ENCODE measurements at places on chromosomes 11 and 22. TPM values are rescaled to one million over a fixed set of nuclear protein-coding genes. Genes with fewer than 3 reads are reported as not detected.

The MEI1 gene
- 2.3 TPM for total RNA-seq

The ARCN1 gene
- 120 TPM for total RNA-seq

The NCF4 gene
- 37.0 TPM for total RNA-seq

The DDX6 gene
- total RNA-seq: 115 TPM

The LRRC74B gene
- not detected for total RNA-seq

The GAS2 gene
- 1.7 TPM for total RNA-seq

DNA sequence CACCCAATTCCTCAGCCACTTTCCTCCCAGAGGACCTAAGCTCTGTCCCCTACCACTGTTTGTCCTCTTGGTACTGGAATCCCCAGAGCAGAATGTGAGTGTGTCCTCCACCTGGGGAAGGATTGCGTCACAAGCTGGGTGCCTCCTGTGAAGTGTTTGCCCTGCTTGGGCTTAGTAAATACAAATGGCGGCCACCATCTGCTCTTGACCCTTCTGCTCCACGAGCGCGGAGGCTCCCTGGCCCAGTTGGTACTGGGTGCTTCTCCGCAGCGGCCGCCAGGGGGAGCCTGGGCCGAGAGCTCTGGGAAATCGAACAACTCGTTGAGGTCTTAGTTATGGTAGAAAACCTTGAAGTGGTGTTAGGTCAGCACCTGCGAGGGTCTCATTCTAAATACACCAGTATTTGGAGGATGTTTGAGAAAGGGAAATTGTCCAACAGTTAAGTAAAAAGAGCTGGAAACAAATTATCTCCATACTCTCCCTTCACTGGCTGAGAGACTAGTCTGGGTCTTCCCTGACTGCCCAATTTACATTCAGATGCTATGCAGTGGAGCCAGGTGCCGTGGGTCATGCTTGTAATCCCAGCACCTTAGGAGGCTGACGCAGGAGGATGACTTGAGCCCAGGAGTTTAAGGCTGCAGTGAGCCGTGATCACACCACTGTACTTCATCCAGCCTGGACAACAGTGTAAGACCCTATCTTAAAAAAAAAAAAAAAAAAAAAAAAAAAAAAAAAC is 74.6 kb upstream of the TEAD1 start:
- DNase-seq: peak; percentile 93
- no peaks in the 10 kb centered on the region for H3K4me1 ChIP-seq
- no peaks in the 10 kb centered on the region for H3K27me3 ChIP-seq
- H3K4me3 ChIP-seq: no peak overlapping the region

DNA sequence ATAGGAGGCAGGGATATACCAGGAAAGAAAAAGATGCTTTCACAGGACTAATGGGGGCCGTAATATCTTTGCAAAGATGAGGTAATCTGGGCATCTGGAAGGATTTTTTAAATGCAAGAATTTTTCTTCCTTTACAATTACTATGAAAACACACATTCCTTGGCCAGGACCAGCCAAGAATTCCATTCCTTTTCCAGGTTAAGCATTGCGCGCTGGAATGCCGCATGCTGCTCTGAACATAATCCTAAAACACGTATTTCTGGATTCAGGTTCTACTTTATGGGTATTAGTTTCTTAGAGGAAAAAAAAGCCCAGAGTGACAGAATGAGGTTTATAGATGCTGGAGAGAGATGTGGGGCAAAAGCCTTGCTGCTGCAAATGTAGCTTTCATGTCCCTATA is 99.4 kb upstream of the SORL1-AS1 start:
- no peak overlapping the region for H3K4me3 ChIP-seq
- no peaks in the 10 kb centered on the region for H3K27me3 ChIP-seq
- H3K36me3 ChIP-seq: no peaks in the 10 kb centered on the region
- H3K4me1 ChIP-seq: no peaks in the 10 kb centered on the region

DNA sequence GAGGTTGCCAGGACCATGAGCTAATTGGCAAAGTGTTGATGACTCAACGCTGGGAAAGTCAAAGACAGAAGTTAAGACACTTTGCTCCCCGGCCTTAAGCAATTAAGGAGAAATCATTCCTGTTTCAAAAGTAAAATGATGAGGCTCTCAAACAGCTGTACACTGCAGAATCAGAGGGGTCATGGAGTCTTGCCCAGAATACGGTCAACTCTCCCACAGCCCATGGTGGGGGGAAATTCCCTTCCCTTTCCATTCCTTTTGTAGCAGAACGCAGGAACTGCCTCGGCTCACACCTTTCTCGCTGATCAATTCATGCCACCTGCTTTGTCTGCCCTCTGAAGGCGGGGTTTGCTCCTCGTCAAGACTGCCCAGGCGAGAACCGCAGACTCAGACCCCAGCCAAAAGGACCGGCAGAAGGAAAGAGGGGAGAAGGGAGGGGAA is 52.8 kb downstream of the MN1 start:
- DNase-seq: peak; percentile 12
- H3K27ac ChIP-seq: no peak overlapping the region
- no peak overlapping the region for H3K4me3 ChIP-seq
- H3K4me1 ChIP-seq: peaks cover 18% of the 10 kb centered on the region
- H3K27me3 ChIP-seq: no peaks in the 10 kb centered on the region

DNA sequence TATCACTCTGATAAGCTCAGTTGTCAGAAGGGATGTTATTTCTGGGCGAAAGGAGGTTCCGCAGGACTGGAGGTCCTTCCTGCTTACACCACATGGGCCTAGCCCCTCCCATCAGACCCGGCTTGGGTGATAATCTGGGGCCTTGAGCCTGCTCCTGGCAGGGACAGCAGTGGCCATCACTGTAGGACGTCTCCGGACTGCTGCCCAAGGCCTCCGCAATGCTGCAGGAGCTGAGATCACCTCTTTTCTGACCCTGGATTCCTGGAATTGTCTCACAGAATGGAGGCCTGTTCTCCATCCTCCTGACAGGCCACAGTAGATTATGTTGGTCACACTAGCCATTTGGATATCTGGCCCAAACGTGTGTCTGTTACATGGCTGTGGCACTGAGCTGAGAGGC is 9.2 kb upstream of the BIK start:
- no peaks in the 10 kb centered on the region for H3K27me3 ChIP-seq
- peaks cover 9% of the 10 kb centered on the region for H3K4me1 ChIP-seq
- H3K27ac ChIP-seq: no peak overlapping the region
- DNase-seq: no peak

- H3K27ac ChIP-seq: no peak overlapping the region
- DNase-seq: no peak
- no peaks in the 10 kb centered on the region for H3K4me1 ChIP-seq
- H3K36me3 ChIP-seq: no peaks in the 10 kb centered on the region
- H3K27me3 ChIP-seq: peaks cover 4% of the 10 kb centered on the region
These were observed 166.1 kb downstream of the C11orf91 start for GRCh38 chr11:33534575-33534974.

DNA sequence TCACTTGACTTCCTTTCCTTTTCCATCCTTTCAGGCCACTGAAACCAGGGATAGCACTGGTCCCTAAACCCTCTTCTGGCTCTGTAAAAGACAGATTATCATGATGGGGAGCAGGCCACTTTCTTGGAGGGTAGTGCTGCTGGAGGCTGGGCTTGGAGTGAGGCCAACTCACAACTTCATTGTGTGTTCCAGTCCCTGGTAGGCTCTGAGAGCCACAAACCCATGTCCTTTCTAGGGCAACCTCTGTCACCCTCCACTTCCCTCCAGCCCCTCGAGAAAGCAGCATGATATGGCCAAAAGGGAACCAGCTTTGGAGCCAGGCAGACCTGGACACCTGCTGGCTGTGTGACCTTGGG is 2.3 kb downstream of the TKFC start:
- peaks cover 26% of the 10 kb centered on the region for H3K4me1 ChIP-seq
- H3K27ac ChIP-seq: peak overlapping the region; percentile 58
- DNase-seq: no peak

GRCh38 chr22:46092011-46092410 is 58.3 kb upstream of the PPARA start:
- peaks cover 55% of the 10 kb centered on the region for H3K36me3 ChIP-seq
- peak overlapping the region; percentile 98 for H3K27ac ChIP-seq
- H3K4me3 ChIP-seq: no peak overlapping the region

DNA sequence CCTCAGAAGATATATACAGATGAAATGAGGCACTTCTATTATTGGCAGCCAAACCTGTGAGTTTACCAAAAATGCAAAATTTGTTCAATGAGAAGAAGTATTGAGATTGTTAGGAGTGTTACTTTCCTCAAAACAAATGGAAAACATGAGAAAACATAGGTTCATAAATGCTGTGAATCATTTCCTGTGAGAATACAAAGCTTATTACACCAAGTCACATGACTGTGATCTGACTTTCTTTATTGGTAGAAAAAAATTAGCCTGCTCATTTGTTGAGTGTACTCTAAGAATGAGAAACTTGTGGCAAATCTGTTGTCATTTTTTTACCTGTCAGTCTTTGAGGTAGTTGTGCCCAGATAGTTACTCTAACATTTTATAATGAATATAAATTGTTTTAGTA is 215.1 kb downstream of the TMEM135 start:
- no peak overlapping the region for H3K27ac ChIP-seq
- H3K4me1 ChIP-seq: no peaks in the 10 kb centered on the region
- no peaks in the 10 kb centered on the region for H3K27me3 ChIP-seq

DNA sequence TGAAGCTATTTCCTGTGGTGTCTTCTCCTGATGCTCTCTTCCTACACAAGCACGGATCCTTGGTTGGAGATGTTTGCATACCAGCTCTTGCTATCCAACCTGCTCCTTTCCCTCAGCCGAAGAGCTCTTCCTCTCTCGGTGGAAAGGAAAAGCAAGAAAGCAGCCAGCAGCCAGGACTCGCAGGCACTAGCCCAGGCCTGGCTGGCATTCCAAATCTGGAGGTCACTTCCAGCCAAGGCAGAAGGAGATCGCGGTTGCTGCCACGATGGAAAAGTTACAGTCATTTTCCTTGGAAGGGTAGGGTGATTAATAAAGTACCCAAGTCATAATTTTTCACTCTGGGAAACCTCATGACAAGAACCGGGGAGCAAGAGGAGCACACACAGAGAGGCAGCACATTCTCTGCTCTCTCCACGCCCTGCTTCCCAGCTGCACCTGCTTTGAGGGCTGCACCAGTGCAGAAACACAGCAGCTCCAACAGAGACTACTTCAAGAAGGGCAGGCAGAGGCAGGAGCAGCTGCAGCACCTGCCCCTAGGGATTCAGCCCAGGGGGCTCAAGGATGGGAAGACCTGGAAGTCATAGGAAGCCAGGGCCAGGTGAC is 399.3 kb downstream of the CADM1 start:
- H3K27ac ChIP-seq: no peak overlapping the region
- DNase-seq: no peak
- H3K4me1 ChIP-seq: no peaks in the 10 kb centered on the region

GRCh38 chr22:24703101-24703500 is 71.4 kb downstream of the PIWIL3 start:
- H3K27me3 ChIP-seq: no peaks in the 10 kb centered on the region
- no peak overlapping the region for H3K4me3 ChIP-seq
- no peak for DNase-seq
- H3K27ac ChIP-seq: no peak overlapping the region

DNA sequence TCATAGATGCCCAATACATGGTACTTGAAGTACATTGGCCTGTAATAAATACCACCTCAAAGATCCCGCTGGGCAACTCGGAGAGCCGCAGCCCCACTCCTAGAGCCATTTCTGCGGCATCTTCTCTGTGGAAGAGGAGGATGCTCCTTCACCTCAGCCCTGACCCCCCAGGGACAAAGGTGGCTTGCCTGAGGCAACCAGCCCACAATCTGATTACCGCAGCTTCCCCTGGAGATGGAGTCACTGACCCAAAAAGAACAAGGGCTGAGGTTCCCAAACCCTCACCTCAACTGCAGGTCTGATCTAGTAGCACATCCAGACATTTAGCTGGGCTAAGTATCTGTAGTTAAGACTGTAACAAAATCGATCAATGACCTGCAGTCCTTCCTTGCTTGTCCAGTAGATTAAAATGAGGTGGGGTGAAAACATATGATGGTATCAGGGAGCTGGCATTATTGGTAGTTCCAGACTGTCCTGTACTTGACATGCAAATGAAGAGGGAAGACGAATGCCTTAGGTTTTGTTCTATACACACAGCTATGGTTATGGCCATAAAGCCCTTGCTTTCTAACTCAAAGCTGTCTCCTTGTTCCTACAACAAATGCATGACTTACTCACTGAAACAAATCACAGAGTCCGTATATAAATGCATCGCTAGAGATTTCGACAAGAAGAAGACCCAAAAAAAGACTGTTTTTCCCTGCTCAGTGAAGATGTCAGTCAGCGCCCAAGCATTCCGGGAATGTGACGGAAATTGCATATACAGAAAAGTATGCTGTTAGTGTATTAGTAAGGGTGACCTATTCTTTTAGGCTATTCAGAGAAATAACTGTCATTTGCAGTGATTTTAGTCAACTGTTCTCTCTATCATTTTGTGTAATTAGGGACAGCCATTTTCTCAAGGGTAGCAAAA is 33.7 kb downstream of the C11orf71 start:
- H3K27me3 ChIP-seq: peaks cover 7% of the 10 kb centered on the region
- no peak overlapping the region for H3K4me3 ChIP-seq
- DNase-seq: no peak
- no peak overlapping the region for H3K27ac ChIP-seq
- H3K4me1 ChIP-seq: no peaks in the 10 kb centered on the region

- H3K27me3 ChIP-seq: peaks cover 24% of the 10 kb centered on the region
- DNase-seq: no peak
- no peaks in the 10 kb centered on the region for H3K4me1 ChIP-seq
- no peak overlapping the region for H3K27ac ChIP-seq
- no peak overlapping the region for H3K4me3 ChIP-seq
These were observed 85.8 kb upstream of the FGF3 start for GRCh38 chr11:69904974-69905535.

GRCh38 chr11:124896821-124897391 is 759 bp downstream of the ROBO4 start:
- no peaks in the 10 kb centered on the region for H3K27me3 ChIP-seq
- H3K4me1 ChIP-seq: peaks cover 33% of the 10 kb centered on the region
- H3K4me3 ChIP-seq: peak overlapping the region; percentile 50

DNA sequence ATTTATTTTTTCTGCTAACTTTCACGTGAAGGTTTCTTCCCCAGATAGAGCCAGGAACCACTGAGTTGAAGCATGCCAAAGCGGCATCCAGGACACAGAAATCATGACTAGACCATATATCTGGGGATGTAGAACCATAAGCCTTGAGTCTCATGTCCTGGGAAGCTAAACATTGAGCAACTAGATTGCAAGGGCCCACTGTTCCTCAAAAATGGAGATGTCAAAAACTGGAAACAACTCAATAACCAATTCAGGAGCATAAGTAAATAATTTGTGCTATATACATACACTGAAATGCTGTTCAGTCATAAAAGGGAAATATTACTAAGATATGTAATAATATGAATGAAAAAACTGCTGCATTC is 29.0 kb upstream of the CARD16 start:
- no peak for DNase-seq
- no peaks in the 10 kb centered on the region for H3K36me3 ChIP-seq
- H3K4me1 ChIP-seq: no peaks in the 10 kb centered on the region
- no peaks in the 10 kb centered on the region for H3K27me3 ChIP-seq
- H3K4me3 ChIP-seq: no peak overlapping the region

GRCh38 chr11:46106530-46107407 is 14.5 kb downstream of the PHF21A start:
- DNase-seq: no peak
- H3K27ac ChIP-seq: no peak overlapping the region
- H3K27me3 ChIP-seq: no peaks in the 10 kb centered on the region
- H3K4me1 ChIP-seq: peaks cover 12% of the 10 kb centered on the region
